ENCODE measurements at places on chromosomes 1 and 21.

- DNase-seq, result no peak
These were observed 21.9 kb downstream of the GPR52 start for GRCh38 chr1:174469687-174470086.

DNA sequence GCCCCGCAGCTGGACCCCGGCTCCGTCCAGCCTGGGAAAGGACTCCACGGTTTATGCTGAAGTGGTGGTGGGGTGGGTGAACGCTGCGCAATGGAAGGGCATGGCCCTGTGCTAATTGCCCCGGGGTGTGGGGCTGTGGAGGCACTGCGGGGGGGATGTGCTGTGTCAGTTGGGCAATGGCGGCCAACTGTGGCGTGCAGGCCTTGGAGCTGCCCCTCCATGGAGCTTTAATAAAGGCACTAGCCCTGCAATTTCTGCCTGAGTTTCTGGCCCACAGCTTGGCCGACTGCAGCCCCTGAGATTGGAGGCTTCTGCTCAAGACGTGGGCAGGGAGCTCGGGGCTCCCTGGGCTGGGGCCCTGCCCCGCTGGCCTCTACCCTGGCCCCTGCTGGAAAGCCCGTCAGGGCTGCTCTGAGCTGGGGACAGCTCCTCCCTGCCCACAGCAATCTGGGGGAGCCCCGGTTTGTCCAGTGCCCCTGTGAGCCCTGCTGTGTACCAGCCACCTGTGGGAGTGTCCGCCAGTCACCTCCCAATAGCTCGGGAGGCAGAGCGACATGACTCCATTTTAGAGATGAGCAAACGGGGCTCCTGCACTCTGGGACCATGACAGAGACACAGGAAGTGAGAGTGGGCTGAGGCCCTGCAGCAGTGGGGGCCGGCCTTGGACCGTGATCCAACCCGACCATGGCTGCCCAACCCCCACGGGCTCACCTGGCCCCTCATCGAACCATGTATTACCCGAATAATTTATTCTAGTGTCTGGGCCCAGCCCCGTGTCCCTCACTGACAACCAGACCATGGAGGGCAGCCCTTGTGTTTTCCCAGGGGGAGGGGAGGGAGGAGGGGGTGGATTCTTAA lies 8.7 kb upstream of the TNFRSF14 start:
- no peak for DNase-seq

- DNase-seq, result peak; percentile 57
These were observed 14.7 kb upstream of the CYYR1 start for GRCh38 chr21:26587736-26588201.

- DNase-seq, result no peak
These were observed 872 bp upstream of the PINK1 start for GRCh38 chr1:20632386-20632785.

DNA sequence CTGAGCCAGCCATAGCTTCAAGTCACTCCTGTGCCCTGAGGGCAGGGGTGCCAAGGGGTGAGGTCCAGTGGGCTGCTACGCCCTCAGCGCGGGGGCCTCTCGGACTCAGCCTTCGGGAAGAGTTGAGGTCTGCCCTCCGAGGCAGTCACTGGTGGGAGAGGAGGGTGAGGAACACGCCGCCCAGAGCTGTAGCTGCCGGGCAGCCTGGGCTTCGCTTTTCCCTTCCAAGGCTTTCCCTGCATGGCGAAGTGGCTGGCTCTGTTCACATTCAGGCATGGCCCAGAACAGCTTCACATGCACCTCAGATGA lies 43.0 kb upstream of the C1orf174 start:
- DNase-seq, result no peak

- DNase-seq, result no peak
These were observed 8.8 kb upstream of the NLRP3 start for GRCh38 chr1:247407180-247407616.

- peak; percentile 78 for DNase-seq
These were observed 7.7 kb downstream of the PADI1 start for GRCh38 chr1:17212487-17213121.

DNA sequence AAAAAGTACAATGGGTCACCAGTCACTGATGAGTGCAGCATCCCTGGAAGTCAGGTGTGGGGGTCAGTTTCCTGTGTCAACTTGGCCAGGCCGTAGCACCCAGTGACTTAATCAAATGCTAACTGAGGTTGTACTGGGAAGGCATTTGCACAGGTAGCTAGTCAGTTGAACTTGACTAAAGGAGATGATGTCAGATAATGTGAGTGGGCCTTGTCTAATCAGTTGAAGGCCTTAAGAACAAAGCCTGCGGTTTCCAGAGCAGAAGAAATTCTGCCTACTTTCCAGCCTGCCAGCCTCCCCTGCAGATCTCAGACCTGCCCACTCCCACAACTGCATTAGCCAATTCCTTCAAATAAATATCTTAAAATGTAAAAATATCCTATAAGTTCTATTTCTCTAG lies 57.1 kb downstream of the ERG start:
- no peak for DNase-seq

GRCh38 chr21:28444111-28444510 lies 548.6 kb downstream of the LTN1 start:
- DNase-seq, result no peak

DNA sequence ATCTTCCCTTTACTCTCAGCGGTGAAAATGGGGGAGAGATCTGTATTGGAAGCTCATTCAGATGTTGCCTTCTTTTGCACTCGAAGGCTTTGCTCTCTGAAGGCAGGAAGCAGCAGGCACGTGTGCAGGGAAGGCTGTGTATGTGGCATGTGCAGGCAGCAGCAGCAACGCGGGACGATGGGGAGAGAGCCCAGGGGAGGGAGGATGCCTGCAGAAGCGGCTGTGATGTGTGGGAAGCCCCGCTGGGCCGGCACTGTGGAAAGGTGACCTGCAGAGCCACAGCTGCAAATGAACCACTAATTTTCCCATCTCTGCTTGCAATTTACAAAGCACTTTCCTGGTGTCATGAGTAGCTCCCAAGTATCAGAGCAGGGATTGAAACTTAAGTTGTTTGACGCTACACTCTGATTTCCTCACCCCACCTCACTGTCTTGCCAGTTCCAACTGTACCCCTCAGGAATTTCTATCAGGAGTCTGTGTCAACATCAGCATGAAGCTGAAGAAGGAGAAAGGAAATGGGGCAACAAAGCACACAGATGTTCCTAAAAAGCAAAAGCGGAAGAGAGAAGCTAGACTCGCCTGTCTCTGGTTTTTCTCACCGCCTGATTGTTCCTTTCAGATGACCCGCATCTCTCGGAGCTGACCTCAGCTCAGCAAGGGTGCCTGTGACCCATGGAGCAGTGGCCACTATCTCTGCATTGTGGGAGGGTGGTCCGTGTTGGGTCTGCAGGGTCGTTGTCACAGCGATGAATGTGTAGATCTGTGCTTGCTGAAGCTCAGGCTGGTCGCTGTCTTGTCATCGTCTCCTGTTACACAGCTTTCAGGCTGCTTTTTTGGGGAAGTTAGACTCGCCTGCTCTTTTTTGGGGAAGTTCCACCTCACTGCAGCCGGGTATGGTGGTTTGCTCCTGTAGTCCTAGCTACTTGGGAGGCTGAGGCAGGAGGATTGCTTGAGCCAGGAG lies 156.1 kb downstream of the KIF26B start:
- no peak for DNase-seq

DNA sequence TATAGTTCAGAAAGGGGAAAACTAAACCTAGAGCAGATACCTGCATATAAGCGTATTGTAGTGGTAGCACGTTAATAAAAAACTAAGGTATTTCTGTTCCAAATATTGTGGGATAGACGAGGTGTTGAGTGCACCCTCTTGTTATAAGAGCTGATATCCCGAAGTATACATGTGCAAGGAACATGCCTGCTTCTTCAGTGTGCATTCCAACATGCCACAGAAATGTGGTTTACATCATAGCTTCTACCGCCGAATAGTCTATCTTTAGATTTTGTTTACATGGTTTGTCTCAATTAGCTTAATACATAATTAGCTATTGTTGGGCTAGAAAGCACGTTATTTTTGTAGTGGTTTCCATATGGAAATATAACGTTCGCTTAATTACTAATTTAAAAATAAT lies 2.2 kb downstream of the CHRM3 start:
- no peak for DNase-seq

DNA sequence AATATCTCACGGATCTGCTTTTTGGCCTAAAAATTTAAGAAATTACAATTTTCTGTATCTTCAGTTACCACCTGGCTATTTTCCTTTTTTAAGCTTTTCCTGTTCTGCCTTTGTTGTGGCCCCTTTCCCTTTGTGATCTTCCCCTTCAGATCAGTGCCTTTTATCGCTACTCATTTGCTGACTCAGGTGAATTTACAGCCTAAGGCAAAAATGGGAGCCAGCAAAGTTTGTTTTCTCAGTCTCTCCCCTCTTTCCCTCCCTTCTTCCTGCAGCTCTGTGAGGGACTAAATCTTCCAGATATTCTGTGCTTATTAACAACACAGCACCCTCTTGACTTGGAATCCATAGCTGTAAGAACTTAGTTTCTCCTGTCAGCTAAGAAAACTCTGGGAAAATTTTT lies 5.3 kb upstream of the PRRC2C start:
- no peak for DNase-seq

DNA sequence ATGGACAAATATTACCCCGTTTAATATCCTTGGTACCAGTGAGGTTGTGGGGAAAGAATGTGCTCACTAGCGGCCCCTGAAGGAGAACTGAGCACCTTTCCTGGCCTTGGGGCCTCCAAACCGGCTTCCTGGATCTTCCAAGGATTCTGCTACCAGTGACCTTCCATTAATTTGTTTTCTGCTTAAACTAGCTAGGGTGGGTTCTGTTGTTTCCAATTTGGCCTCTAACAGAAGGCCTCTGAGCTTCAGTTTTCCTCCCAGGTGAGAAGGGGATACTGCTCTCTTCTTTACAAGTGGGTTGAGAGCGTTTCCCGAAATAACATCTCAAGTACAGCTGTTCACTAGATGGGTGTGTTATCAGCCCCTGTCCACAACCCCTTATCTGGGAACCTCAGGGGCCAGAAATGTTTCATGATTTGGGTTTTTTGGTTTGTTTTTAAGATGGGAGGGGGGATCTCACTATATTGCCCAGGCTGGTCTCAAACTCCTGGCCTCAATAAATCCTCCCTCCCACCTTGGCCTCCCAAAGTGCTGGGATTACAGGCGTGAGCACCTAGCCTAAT lies 16.9 kb upstream of the IFNGR2 start:
- DNase-seq, result no peak

GRCh38 chr1:68955424-68955823 lies 458.5 kb upstream of the DEPDC1 start:
- DNase-seq, result peak; percentile 56

DNA sequence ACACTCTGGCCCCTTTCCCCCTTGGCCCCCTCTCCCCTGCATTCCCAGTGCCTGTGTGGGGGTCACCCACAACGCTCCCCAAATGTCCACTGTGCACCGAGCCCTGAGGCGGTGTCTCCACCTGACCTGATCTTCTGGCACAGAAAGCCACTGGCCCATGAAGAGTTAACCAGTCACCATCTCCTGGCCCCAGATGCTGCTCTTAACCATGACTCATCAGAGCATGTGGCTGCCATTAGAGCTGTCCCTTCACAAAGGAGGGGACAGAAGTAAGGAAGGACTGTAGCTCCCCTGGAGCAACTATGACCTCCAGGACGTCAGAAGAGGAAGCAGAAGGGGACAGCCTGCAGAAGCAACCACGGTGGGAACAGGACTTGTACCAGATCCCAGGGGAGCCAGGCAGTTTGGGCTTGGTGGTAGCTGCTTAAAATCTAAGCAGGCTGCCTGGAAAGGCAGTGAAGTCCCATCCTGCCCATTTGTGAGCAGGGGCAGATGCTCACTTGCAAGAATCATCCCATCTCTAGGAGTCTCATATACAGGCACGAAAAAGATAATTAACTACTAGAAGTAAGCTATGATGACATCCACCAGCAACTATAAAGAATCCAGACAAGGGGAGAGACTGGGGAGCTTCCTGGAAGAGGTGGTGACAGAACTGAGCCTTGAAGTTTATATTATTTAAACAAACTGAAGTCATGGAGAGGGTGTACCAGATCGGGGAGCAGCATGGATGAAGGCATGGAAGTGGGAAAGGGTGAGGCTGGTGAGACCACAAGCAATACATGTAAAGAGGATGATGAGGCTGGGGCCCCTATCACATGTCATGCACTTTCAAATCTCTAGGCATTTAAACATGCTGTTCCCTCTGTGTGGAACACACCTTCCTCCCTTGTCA lies 1.1 kb upstream of the TTC39A start:
- peak; percentile 39 for DNase-seq

DNA sequence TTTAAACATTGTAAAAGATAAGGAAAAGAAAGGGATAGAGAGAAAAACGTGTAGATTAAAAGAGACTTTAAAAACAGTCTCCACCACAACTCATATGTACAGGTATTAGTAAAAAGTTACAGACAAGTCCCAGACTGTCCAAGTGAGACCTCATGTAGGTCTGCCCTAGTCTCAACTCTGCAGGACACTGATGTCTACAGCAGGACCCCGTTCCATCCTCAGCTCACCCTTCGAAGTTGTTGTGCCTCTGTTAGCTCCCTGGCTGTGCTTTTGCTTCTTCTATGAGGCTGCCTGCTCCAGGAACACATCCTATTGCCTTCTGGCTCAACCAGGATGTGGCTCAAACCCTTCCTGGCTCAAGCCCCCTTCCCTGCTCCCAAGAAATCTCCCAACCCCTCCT lies 72.9 kb upstream of the FBXO28 start:
- DNase-seq, result no peak

- DNase-seq, result peak; percentile 71
These were observed 32.8 kb downstream of the INTS7 start for GRCh38 chr1:212002536-212002935.

DNA sequence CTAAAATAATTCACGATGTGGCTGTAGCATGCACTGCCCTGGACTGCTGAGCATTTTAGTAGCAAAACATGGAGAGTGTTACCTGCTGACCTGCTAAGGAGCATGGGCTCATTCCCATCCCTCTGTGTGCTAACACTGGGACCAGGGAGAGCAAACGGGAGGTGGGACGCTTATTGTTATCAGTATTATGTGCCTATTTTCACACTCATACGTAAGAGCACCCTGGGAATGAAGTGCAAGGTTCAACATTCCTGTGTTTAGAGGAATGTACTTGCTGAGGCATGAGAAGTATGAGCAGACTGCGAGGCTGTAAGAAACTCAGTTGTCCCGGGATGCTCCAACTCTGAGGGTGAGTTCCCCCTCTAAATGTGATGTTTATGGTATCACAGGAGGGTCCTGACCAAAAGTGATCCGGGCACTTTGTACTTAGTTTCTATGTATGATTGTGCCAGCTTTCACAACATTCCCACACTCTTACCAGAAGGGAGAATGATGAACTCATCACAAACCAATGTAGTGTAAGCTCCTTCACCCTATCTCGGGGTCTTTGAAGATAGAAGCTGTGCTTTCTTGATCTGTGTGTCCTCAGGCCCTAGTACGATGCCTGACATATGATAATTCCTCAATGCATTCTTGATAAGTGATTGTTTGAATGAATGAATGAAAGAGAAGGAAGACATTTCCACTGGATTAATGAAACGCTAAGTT lies 164.8 kb downstream of the KCNJ6 start:
- peak; percentile 43 for DNase-seq

DNA sequence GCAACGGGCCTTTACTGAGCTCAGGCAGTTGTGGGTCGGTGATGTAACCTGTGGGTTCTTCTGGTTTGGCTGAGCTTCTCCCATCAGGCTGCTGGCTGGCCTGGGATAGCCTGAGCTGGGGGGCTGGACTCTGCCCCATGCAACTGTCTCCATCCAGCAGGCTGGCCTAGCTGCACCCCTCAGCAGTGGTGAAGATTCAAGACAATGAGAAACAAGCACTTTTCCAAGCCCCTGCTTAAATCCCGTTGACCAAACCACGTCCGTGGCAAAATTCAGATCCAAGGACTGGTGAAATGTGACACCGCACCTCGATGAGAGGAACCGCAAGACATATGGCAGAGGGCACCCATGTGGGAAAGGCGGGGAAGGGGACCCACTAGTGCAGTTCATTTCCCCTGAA lies 25.6 kb downstream of the PRSS38 start:
- no peak for DNase-seq
